ENCODE measurements at places on chromosomes 11 and 22.

DNA sequence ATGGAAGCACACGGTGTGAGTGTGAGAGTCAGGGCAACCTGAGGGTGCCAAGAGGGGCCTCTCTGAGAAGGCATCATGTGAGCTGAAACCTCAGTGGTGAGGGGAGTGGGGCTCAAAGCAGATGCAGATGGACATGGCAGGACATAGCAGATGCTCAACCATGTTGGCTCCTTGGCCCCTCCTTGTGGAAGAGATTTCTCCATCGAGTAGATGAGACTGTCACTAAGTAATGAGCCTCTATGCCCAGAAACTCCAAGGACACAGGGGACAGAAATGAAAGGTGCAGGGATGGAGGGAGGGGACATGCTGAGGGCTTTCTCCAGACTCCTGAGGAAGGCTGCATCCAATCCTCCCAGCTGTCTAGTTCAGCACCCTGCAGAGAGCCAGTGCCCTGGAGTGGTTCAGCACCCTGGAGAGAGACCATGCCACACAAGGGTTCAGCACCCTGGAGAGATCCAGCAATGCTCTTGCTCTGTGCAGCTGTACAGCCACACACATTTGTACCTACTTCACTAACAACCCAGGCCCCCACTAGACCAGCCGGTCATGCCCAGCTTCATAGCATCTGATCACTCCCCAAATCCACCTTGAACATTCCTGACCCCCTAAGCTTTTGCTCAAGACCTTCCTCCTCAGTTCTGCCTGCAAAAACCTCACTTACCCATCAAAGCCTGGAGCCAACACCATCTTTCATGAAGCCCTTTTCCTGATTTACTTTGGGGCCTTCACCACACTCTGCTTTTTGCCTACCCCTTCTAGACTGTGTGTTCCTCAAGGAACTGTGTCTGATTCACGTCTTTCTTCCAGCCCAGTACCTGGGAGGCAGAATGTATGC is 252.0 kb downstream of the CTTN start:
- no peak for DNase-seq

DNA sequence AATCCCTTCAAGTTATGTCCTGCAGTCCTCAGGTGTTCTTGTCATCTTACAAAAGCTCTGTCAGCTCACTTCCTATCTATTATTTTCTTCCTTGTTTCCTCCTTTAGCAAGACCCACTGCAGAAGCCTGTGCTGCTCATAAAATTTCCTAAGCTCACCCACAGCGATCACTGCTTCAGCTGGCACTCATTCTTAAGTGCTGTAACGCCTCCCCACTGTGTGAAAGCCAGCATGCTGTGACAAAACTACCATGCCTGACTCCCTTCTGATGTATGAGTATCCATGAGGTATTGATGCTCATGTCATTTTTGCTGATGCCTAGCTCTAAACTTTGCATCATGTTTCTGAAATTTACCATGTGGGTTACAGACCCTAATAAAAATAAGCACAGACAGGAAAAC is 41.5 kb upstream of the CNTN5 start:
- DNase-seq, result no peak

DNA sequence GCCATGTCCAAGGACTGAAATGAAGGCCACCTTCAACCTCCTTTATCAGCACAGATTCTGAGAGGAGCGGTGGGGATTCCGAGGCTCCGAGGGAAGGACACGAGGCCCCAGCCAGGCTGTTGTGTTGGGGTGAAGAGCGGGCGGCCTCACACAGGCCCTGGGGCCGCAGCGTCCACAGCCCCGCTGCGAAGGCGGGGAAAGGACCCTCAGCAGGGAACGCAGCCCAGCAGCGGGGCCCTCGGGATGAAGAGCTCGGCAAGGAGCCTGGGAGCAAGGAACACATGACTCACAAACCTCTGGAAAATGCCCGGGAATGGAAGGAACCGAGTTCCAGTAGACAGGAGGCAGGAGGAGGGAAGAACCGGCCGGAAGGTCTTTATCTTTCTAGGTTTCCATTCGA is 227.2 kb downstream of the BRD1 start:
- DNase-seq, result no peak

DNA sequence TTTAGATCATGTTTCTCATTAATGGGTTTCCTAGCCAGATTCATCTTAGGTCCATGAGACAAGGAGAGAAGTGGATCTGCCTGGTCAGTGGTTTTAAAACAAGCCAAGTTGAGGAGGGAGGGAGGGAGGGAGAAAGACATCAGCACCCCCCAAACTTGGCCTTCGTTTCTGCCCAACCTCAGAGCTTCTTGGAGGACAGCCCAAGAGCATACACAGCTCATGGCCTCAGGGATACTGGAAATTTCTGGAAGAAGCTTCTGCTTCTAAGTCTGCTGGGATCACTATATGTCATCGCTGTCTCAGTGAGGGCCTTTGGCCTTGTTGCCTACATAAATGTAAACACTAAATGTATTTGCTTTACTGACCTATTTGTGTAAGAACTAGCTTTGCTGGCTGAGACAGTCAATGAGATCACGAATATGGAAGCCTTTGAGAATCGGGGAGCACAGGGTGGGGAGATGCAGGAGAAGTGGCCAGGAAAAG is 375.1 kb downstream of the BUD13 start:
- no peak for DNase-seq

DNA sequence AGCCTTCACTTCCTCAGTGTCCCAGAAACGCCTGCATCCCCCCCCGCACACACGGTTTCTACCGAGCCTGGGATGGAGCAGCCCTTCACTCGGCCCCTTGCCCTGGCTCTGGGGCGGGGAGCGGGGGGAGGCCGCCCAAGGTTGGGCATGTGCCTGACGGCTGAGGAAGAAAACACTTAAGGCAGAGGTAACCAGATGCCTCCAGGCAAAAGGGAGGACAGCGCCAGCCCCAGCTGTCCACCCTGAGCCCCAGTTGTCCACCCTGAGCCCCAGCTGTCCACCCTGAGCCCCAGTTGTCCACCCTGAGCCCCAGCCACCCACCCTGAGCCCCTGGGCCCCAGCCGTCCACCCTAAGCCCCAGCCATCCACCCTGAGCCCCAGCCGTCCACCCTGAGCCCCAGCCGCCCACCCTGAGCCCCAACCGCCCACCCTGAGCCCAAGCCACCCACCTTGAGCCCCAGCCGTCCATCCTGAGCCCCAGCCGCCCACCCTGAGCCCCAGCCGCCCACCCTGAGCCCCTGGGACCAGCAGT is 3.8 kb upstream of the TTLL8 start:
- DNase-seq, result no peak

GRCh38 chr11:8260202-8260966 is 3.3 kb downstream of the LMO1 start:
- no peak for DNase-seq

- DNase-seq, result peak; percentile 47
Measured at GRCh38 chr11:119373921-119374631, 7.4 kb downstream of the USP2 start.

DNA sequence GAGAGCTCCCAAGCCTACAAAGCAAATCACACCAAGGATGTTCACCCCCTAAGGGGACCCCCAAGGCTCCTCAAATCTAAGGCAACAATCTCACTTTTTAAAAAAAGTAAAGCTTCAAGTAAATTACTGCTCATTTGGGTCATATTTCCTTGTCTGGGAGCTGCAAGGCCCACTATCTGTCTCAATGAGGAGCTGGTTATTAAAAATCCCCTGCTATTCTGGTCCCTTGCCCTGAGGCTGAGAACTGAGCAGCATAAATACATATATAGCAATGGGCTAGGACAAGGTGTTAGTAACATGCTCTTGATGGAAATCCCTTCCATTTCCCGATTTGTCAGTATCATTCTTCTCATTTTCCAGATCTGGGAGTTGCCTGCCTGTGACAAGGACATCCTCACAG is 119.2 kb downstream of the ETS1 start:
- DNase-seq, result no peak

DNA sequence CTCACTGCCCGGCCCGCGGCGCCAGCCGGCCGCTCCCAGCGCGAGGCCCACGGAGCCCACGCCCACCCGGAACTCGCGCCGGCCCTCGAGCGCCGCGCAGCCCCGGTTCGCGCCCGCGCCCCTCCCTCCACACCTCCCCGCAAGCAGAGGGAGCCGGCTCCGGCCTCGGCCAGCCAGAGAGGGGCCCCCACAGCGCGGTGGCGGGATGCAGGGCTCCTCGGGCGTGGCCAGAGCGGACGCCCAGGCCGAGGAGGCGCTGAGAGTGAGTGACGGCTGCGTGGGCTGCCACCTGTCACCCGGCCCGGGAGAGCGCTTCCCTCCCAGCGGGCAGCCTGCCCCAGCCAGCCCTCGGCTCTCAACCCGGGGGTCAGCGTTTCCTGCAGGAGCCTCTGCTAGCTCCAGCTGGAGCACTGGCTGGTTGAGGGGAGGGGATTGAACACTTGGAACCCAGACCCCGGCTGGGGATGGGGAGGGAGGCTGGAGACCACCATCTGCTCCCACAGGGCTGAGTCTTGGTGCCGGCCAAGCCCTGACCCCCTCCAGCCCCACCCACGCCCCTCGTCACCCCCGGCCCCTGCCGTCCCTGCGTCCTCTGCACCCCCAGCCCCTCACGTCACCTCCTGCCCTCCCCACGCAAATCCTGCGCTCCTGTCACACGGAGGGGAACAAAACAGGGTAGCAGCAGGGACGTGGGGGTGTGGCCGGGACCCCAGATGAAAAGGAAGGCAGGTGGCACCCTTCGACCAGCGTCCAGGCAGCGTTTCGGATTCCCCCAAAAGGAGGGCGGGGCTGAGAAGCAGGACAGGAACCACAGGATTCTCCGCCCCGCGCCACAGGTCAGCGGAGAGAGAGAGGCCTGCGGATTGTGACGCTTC is 157.0 kb downstream of the BRD1 start:
- no peak for DNase-seq

GRCh38 chr11:57491371-57492061 is 24.0 kb downstream of the SLC43A1 start:
- DNase-seq, result no peak

GRCh38 chr11:123474994-123475393 is 44.9 kb downstream of the GRAMD1B start:
- DNase-seq, result no peak

DNA sequence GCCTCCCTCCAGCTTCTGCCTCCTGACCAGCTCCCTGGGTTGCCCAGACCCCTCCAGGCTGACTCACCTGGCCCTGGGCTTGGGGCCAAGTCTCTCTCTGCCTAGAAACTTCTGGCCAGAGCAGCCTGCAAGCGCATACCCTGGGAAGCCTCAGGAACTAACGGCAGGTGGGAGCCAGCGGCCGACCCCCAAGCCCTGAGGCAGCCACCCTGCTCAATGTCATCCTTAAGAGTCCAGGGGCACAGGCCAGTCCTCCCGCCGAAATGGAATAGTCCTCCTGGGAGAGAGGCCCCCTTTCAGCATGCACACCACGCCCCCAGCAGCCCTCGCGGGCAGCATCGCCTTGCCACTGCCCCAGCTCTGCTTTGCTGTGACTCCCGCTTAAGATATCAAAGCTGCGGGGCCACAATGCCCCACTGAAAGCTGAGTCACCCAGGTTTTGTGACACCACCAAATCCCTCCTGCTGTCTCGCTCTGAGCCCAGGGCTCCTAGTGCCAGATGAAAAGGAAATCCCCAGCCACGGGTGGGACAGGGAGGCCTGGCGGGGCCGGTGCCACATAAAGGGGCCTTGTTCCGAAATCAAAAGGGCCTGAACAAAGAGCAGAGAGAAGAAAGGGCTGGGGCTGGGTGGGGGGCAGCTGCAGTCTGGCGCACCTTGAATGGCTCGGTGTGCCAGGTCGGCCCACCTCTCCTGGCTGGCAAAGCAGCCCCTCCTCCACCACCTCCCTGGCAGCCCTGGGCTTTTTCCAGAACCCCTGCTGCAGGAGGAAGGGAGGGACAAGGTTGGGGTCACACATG is 21.4 kb upstream of the FGF3 start:
- DNase-seq, result no peak

DNA sequence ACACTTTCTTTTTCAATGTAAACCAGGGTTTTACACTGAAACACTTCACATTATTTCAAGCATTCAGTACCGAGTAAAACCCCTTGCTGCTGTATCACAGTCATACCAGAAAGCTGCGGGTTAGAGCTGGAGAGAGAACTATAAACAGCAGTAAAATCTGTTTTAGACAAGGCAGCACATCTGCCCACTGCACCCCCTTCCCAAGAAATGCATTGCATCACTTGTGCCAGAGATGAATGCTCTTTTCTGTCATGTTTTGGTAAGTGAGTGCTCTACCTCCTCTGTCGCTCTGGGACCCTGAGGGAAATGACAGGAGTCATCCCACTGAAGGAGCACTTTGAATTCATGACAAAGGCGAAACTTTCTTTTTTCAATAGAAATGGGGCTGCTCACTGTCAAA is 107.2 kb downstream of the MAML2 start:
- no peak for DNase-seq

DNA sequence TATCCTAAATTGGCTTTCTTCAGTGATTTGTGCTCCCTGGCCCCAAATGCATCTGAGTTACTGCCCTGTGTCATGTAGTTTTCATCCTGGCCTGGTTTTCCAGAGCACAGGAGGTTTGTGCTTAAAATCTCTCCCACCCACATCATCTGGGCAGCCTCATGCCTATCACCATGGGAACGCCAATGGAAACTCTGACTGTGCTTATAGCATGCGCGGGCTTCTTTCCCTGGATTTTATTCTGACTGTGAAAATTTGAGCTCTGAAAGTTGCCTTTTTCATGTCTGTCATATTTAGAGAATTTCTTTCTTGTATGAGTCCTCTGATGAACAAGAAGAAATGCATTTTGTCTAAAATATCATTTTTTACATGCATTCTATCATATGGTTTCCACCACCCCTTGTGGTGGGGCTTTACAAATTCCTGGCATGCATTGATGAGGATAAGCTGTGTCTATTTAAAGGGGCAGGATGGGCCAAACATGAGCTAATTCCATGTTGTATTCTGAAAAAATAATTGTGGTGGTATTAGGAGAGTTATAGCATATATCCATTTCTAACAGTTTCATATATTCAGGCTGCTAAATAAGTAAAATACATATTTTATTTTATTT is 55.1 kb downstream of the IRAG1 start:
- no peak for DNase-seq
